ENCODE measurements at places on chromosomes 5 and 9.

DNA sequence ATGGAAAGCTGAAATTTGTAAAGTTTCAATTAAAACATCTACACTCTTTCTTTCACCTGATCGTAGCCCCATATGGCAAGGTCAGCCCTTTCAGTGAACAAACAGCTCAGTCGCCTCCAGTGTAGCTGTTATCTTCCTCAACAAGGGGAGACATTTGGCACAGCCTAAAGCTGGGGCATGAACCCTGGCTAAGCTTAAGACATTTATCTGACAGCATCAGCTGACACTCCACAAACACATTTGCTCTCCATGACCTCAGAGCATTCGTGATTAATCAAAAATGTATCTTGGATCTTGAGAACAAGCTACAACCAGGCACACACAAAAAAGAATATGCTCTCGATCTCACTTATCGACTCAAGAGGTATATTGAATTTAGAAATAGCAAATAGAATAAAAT, 67.3 kb downstream of the POU5F2 start:
- no peak for DNase-seq

DNA sequence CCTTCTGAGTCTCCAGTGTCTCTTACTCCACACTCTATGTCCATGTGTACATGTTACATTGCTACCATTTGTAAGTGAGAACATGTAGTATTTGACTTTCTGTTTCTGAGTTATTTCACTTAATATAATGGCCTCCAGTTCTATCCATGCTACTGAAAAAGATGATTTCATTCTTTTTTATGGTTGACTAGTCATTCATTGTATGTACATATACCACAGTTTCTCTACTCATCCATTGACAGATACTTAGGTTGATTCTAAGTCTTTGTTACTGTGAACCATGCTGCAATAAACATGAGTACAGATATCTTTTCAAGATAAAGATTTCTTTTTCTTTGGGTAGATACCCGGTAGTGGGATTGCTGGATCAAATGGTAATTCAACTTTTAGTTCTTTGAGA, 107.1 kb upstream of the CHD1 start:
- DNase-seq: no peak

DNA sequence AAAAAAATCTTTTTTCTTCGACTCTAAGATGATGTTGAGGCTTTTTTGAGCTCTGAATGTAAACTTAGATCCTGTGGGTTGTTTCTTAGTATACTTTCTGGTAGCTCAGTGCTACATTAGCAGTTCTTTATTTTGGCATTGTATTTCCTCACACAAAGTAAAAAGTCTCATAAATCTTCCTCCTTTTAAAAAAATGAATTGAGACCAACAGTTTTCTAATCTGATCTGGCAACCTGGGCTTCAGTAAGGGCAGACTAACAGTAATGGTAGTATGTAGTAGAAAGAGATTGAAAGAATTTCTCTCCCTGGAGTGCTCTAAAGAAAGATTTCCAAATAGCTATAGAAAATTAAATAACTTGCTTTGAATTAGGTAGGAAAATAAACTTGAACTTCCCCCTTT, 31.4 kb downstream of the ZCCHC7 start:
- DNase-seq: no peak

- DNase-seq: no peak
These were observed 57.6 kb downstream of the ZNF618 start for GRCh38 chr9:113933671-113934070.

DNA sequence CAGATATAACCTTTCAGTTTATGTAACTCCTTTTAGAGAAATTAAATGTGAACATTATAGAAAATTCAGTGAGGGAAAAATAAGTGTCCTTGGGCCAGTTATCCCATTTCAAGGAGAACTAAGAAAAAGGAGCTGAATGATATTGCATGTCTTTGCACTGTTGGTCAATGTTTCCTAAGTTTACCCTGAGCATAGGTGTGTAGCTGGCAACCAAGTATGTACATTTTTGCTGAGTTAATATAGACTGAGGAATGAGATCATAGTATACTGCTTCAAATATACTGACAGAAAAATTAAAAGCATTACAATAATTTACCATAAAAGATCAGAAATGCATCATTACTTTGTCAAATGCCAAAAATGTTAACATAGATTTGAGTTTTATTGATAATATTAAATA, 2128.7 kb upstream of the C9orf72 start:
- DNase-seq: no peak

DNA sequence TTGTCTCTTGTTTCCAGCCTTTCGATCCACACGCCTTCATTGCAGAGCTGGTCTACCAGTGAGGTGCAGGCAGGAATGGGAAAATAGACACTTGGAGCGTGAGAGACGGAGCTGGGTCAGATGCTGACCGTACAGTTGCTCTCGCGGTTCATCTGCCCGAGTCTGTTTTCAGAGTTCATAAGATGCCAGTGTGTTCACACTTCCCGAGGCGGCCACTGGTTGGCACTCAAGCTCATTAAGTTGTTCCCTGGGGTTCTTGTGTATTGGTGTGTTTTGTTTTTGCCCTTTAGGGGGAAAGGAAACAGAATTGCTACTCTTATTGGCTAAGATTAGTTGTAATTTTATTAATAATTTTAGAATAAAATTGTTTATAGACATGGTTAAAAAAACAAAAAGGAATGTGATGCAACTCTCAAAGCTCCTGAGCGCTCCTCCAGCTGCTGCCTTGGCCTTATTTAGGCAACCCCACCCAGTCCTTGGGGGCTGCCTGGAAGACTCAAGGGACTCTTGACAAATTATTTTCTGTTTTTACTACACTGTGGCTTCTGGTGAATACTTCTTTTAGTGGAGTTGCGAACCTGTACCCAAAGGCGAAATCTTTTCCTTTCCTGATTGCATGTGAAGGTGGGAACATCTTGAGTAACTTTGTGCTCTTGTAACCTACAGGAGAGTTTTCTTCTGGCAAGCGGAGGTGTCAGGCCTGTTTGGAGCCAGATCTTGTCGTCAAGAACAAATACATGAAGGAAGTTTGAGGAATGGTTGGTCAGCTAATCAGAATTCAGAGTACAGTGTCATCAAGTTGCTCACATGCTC, 146.1 kb downstream of the MAST4 start:
- no peak for DNase-seq

GRCh38 chr5:90793183-90793582, 234.6 kb downstream of the ADGRV1 start:
- DNase-seq: no peak
